Astrocyte of the hippocampus (primary cell): ENCODE measurements at places on chromosomes 5 and 9.

- DNase-seq: peak; percentile 48
Observed at GRCh38 chr5:139574641-139575312, 13.6 kb downstream of the UBE2D2 start.

GRCh38 chr5:42842921-42843641 lies 31.4 kb upstream of the SELENOP start:
- no peak for DNase-seq

DNA sequence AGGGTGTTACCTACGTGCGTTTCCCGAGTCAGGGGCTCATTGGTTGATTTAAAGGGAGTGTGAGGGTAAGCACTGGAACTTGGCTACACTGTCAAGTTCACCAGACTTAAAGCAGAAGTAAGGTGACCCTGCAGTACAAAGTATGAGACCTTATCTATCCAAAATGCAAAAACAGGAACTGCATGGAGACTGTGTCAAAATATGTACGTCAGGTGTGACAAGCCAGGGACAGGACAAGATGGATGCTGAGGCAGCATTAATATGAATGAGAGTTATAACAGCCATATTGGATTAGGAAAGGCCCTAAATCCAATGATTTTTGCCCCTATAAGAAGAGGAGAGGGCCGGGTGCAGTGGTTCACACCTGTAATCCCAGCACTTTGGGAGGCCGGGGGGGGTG lies 15.4 kb upstream of the SUSD3 start:
- no peak for DNase-seq

- peak; percentile 56 for DNase-seq
Observed at GRCh38 chr9:129630967-129631673, 5.2 kb downstream of the NTMT1 start.

- DNase-seq: peak; percentile 83
Observed at GRCh38 chr5:171647043-171647903, 138.3 kb upstream of the SMIM23 start.

DNA sequence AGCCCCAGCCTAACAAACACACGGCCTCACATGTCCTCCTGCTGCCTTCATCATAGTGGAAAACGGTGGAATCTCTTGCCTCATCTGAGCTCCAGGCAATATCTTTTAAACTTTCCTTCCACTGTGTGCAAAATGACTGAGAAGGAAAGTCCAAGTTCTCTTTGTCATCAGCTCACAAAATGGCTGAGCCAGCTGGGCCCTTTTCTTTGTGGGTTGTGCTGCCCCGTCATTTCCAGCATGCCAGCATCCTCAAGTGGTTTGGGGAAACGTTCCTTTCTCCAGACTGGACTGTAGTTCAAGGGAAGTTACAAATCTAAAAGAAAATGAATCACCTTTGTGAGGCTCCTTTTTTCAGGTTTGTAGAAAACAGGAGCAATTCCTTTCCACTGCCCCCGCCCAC lies 171.1 kb upstream of the FSTL4 start:
- peak; percentile 19 for DNase-seq

DNA sequence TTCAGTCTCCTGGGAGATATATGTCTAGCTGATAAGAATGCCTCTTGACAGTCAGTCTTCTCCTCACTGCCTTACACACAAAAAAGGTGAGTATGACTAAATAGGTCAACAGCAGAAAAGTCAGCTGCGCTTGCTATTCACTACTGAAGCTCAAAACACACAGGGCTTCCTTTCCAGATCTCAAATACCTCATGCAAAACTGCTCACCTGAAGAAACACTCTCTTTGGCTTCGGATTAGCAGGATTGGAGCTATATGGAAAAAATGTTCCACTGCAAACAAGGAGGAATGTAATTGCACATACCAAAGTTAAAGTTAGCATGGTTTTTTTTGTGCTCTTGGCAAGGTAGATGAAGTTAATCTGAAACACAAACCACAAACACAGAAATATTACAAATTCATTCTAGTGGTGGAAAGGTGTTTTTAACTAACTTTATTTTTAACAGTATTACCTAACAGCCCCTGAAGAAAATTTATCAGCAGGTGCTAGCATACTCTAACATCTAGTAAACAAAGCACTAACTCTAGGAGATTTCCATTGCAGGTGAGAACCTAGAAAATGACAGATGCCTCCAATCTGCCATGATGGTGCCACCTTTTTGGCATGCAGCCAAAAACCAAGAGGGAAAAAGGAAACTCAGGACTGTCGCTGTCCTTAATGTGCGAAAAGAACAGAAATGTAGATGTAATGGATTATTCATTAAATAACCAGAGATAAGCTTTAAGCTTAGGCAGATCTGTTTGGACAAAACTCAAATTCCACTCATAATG lies 31.8 kb downstream of the ERMP1 start:
- DNase-seq: peak; percentile 49

GRCh38 chr9:122518226-122518625 lies 715 bp upstream of the OR1J4 start:
- DNase-seq: no peak

DNA sequence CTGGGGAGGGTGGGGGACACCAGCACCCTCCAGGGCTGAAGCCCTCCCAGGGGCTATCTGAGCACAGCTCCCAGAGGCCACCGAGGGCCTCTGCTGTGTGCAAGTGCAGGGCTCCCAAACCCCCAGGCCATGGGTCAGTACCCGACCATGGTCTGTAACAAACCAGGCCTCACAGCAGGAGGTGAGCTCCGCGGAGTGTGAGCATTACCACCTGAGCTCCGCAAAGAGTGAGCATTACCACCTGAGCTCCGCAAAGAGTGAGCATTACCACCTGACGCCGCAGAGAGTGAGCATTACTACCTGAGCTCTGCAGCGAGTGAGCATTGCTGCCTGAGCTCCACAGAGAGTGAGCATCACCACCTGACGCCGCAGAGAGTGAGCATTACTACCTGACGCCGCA lies 152.9 kb upstream of the IRX2 start:
- no peak for DNase-seq

GRCh38 chr5:144487761-144488160 lies 317.1 kb downstream of the KCTD16 start:
- DNase-seq: no peak

DNA sequence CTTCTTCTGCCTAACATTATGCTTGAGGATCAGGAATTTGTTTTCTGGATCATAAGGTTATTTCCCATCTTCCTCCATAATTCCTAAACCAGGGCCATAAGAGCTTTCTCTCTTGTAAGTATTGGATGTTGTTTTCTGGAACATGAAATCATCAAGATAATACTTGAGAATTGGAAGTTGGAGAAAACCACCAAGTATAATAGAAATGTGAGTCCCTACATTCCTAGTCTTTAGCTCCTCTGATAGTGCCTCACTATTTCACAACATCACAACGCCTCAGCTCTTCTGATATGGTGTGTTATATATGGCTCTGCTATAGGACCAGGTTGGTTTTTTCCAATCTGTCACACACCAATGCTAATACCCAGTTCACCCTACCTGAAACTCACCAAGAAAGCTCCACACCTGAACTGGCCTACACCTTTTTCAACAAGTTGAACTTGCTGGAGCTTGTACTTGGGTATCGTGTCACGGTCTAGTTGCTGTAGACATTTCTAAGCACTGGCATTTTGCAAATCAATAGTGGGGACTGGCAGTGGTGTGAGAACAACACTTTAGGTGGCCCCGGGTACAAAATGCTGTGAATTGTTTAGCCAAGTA lies 141.1 kb downstream of the ACTBL2 start:
- no peak for DNase-seq

DNA sequence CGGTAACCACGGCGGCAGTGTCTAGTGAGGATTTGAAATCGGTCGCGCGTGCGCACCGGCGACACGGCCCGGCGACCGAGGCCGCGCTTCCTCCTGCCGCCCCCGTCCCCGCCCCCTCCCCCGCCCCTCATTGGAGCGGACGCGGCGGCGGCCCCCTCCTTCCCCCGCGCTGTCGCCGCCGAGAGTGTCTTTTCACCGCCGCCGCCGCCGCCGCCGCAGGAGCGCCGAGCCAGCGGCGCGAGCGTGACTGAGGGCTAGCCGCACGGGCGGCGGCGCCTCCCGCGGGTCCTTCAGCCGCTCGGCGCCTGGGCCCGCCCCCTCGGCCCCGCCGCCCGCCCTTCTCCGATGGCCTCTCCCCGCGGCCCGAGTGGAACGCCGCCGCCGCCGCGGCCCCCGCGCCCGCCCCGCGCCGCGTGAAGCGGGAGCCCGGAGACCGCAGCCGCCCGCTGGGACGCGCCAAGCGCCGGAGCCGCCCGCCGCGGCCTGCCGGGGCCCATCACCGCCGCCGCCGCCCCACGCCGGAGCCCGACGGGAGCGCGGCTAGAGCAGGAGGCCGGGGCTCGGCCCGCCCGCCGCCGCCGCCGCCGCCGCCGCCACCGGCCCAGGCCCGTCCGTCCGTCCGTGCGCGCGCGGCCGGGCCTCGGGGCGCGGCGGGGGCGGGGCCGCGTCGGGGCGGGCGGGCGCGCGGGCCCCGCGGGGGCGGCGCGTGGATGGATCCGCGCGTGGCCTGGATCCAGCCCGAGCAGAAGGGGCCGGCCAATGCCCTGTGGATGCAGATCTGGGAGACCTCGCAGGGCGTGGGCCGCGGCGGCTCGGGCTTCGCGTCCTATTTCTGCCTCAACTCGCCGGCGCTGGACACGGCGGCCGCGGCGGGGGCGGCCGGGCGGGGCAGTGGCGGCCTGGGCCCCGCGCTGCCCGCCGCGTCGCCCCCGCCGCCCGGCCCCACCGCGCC lies at the start of gene TENT4A:
Gene TENT4A, plus strand, starts transcription at position 159 of the 952 bp plus-strand sequence. Its CDS starts 552 bp downstream, at position 711.
- peak; percentile 41 for DNase-seq

- no peak for DNase-seq
Observed at GRCh38 chr9:136172412-136173079, 32.4 kb downstream of the LHX3 start.

GRCh38 chr9:68755752-68756151 lies 50.7 kb downstream of the PIP5K1B start:
- DNase-seq: no peak

DNA sequence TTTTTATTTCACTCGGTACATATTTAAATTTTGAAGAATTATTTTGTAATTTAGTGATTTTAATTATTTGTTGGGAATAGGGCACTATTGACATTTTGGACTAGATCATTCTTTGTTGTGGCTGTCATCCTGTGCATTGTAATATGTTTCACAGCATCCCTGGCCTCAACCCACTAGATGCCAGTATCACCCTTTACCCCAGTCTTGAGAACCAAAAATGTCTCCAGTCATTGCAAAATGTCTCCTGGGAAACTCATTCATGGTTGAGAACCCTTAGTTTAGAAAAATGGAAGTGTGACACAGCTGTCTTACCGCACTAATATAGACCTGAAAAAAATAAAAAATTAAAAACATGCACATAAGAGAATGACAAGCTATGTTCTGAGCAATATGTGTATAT lies 88.4 kb upstream of the CCDC152 start:
- DNase-seq: no peak

DNA sequence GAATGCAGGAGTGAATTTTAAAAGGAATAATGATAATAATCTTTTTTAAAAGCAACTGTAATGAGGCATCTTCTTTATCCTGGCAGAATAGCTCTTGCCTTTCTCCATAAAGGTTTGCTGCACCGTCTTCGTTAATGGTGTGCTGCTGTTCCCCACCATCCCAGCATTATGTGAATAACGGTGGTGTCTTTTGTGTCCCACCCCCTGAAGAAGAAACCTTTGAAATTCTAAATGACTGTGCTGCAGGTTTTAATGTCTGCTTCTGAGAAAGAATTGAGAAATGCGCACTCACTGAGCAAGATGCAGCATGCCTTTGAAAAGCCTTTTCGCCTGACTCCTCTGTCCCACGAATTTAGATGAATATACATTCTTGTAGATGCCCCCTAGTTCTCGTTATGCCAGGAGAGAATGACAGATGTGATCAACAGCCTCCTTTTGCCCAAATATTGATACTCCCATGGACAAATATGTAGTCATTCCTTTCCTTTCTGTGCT lies 246.1 kb upstream of the ZNF462 start:
- no peak for DNase-seq

GRCh38 chr9:115035841-115036612 lies 81.9 kb downstream of the TNC start:
- DNase-seq: peak; percentile 91

DNA sequence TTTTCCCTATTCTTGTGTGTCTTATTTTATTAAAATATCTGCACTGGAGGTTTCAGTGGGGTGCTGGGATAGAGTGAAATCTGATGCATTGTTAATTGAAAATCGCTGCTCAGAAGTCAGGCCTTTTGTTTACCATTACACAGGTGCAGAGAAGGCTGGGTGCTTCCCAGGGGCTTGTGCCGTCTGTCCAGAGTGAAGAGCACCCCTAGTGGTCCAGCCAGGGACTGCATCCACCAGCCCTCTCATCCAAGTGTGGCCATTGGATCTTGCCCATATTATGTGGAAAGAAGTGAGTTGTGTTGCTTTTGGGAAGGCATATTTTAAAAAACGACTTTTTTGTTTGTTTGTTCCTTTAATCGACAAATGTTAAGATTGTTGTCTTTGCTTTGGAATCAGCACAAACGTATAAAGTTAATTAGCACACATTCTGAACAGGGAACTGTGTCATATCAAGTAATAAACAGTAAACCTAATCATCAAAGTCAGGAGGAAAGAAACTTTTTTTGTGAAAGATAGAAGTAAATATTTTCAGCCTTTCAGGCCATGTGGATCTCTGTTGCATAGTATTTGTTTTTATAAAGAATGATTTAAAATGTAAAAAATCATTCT lies 315.6 kb downstream of the MTRR start:
- peak; percentile 17 for DNase-seq

DNA sequence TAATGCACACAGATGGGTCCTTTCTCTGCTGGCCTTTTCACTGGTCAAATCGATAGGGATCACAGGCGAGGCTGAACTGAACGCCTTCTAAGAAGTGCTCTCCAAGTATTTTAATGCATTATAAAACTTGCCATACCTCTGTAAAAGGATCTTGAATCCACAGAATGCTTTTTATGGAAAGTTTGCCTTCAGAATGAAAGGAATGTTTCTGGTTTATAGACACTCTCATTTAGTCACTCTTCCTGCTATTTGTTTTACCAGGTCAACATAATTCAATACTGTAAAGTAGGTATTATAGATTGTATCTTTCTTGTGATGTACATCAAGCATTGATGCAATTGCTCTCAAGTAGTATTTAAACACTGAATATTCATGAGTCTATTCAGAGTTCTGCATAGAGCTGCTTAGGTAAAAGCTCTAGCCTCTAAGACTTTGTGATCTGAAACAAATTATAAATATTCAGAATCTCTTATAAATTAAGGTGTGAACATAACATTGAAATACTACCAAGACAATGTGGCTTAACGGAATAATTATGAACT lies 308.4 kb downstream of the ISL1 start:
- DNase-seq: no peak

GRCh38 chr5:56269216-56269927 lies 36.2 kb upstream of the ANKRD55 start:
- peak; percentile 73 for DNase-seq

- no peak for DNase-seq
Observed at GRCh38 chr5:138457531-138458275, 7.6 kb upstream of the EGR1 start.
